ENCODE measurements at places on chromosomes 13 and 19.

GRCh38 chr19:55406091-55406825 lies 1.3 kb downstream of the UBE2S start:
- no peak for DNase-seq

GRCh38 chr13:24038405-24038804 lies 122.1 kb upstream of the SPATA13 start:
- DNase-seq = no peak

DNA sequence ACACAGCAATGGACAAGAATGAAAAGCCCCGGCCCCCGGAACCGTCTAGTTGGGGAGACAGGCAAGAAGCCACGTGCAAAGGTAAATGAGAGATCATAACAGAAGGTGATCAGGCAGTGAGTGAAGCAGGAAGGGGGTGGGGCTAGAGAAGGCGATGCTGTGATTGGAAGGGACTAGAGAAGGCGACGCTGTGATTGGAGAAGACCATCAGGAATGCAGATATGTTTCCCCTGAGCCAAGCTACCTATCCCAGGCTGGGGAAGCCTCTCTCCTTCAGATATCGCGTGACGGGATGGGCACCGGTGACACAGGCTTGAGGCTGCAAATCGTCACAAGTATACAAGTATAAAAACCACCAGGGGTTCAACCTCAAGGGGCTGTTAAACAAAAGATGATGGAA lies 21.8 kb downstream of the DCAF15 start:
- no peak for DNase-seq

- peak; percentile 90 for DNase-seq
These were observed 99.9 kb downstream of the GNG7 start for GRCh38 chr19:2602391-2603181.

DNA sequence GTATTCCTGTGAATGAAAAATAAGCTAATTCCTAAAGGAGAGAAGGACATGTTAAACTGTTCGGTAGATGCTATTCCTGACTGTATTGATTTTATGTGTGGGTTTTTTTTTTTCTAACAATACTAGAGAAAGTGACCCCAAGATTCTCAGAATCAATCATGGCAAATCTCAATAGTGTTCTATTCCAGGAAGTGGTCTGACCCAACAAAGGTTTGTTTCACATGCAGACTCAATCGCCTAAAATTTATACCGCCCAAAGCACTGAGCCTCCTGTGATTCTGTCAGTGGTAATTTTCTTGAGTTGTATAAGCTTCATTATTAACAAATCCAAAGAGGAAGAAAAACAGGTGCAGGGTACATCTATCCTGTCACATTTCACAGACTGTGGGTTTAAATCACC lies 293.7 kb downstream of the SUCLA2 start:
- DNase-seq = no peak

DNA sequence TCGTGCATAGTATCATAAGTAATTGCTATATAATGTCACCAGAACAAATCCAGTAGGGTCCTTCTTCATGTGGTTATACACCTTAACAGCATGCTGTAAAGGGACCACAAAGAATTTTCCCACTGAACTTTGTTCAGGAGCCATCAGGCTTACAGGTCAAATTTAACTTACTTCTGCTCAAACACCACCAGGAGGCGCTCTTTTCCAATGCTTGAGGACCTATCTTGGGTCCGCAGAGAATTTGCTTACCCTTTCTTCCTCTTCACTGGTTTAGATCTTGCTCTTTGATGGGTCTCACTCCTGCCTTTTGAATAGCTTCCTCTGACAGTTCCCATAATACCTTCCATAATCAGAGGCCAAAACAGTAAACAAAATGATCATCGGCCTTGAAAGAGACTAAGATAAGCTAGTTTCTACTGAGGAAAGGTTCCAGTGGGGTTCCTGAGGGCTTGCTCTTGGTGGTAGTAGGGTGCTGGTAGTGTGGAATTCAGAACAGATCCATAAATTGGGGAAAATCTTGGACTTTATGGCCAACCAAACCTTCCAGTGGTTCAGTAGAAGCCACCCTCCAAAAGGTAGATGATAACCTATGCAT lies 37.4 kb downstream of the SCGB2B2 start:
- peak; percentile 48 for DNase-seq

- peak; percentile 36 for DNase-seq
These were observed 106.0 kb upstream of the CSNK1A1L start for GRCh38 chr13:37211487-37211886.

- no peak for DNase-seq
These were observed 340.8 kb downstream of the KLF5 start for GRCh38 chr13:73399347-73400216.

- DNase-seq = no peak
These were observed 4.0 kb upstream of the MCF2L start for GRCh38 chr13:112964971-112965492.

GRCh38 chr13:112118451-112119064 lies 51.6 kb downstream of the SOX1 start:
- peak; percentile 7 for DNase-seq

DNA sequence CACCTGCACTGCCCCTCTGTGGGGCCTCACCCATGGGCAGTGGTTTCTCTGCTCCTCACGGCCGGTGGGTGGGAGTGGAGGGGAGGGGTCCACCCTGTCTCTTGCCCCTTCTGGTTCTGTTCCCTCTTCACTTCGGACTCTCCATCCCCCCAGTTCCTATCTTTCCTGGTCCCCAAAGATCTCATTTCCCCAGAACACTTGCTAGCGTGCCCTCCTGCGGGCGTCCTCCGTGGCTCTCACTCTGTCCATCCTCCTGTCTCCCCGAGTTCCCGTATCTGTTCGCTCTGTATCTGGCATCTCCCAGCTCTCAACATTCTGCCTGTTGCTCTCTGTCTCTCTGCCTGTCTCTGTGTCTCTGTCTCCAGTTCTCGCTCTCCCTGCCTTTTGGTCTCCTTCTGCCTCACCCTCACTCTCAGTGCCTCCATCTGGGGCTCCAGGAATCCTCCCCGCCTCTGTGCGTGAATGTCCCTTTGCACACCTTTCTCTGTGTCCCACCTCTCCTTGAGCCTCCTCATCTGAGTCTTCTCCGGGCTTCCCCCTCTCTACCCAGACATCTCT lies 363 bp downstream of the SPIB start:
- no peak for DNase-seq

GRCh38 chr19:55930996-55931515 lies 1.1 kb downstream of the NLRP13 start:
- DNase-seq = no peak

DNA sequence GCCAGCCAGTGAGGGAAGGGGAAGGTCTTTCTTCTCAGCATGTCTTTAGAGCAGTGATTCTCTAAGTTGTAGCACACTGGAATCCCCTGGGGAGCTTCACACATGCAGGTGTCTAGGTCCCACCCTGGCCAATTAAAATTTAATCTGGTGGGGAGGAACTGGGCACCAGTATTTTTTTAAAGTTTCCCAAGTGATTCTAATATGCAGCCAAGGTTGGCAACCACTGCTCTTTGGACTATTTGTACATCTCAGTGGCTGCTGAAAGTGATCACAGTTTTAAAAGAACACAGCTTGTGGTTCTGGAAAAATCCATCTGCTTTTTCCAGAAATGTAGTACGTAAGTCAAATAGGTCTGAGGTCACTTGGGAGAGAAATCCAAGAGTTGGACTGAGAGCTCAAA lies 10.7 kb upstream of the KATNAL1 start:
- DNase-seq = no peak

- peak; percentile 45 for DNase-seq
These were observed 727 bp downstream of the CNMD start for GRCh38 chr13:52738719-52739467.

DNA sequence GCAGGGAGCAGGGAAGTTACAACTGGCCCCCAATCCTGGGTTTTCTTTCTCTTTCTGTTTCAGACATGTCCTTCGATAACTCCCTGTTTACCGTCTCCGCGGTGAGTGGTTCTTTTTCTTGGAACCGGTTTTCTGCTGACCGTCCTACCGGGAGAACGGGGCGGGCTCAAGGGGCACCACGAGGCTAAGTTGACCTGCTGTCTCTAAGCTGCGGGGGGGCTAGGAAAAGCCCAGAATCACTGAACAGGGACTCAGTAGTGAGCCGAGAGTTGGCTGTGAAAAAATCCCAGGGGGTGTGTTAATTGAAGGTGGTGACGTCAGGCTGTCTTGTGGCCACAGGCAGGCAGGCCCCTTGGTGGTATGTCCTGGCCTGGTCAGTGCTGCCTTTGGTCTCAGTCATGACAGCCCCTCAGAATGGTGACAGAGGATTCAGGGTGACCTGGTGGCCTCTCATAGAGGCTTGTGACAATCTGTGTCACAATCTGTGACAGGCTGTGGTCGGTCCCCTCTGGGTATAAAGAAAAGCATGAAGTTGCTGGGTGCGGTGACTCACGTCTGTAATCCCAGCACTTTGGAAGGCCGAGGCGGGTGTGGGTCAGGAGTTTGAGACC lies 8.1 kb upstream of the CARM1 start:
- no peak for DNase-seq

GRCh38 chr13:113095146-113096051 lies 10.2 kb upstream of the F7 start:
- DNase-seq = no peak

- DNase-seq = no peak
These were observed 431 bp downstream of the FUT3 start for GRCh38 chr19:5850743-5851293.

DNA sequence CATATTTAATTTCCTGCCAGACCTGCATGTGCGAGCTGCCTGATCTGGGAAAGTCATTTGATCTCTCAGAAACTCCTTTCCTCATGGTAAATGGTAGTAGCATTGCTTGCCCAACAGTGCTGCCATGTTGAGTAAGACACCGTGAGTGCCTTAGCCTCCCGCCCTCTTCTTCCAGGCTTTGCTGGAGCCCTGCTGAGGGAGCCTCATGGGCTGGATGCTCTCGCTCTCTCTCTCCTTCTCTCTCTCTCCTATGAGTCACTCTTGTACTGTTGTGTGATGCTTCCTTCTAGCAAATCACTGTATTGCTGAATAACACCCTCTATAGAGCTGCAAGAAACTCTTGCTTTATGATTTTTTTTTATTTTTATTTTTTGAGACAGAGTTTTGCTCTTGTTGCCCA lies 365.5 kb downstream of the UQCRFS1 start:
- DNase-seq = peak; percentile 25

GRCh38 chr13:78383071-78383484 lies 220.3 kb downstream of the POU4F1 start:
- DNase-seq = no peak

GRCh38 chr13:53743906-53744305 lies 715.3 kb downstream of the OLFM4 start:
- no peak for DNase-seq

DNA sequence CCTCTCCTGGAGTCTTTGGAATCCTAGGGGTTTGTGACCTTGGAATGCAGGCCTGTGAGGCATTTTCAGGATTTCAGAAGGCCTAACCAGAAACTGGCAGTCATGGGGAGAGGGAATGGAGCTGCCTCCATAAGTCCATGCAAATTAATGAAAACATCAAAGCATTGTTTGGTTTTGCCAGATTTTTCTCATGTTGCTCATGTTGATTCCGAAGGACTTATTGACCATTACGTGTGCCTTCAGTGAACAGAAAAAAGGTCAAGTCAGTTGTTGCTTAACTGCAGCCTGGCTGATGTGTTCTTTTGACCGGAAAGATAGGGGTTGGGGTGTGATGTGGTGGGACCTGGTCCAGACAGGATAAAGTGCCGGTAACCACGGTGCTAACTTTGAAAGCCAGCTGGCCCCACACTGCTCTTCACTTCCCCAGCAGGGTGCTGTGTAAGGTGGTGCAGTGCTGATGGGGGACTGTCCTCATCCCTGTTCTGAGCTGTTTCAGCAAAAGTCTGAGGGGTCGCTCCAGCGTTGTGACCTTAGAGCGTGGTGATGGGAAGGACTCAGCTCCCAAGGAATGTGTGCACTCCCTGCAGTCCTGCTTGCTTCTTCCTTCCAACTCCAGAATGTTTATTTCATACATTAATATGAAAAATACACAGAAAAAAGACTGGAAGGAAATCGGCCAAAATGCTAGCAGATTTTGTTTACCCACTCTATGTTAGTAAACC lies 3.5 kb downstream of the RNF113B start:
- no peak for DNase-seq

GRCh38 chr19:8050274-8051096 lies 2.1 kb upstream of the CCL25 start:
- DNase-seq = peak; percentile 89

- no peak for DNase-seq
These were observed 320.6 kb downstream of the ITGBL1 start for GRCh38 chr13:101773062-101773461.

GRCh38 chr19:51637362-51637978 lies 7.3 kb upstream of the SIGLEC5 start:
- DNase-seq = no peak

DNA sequence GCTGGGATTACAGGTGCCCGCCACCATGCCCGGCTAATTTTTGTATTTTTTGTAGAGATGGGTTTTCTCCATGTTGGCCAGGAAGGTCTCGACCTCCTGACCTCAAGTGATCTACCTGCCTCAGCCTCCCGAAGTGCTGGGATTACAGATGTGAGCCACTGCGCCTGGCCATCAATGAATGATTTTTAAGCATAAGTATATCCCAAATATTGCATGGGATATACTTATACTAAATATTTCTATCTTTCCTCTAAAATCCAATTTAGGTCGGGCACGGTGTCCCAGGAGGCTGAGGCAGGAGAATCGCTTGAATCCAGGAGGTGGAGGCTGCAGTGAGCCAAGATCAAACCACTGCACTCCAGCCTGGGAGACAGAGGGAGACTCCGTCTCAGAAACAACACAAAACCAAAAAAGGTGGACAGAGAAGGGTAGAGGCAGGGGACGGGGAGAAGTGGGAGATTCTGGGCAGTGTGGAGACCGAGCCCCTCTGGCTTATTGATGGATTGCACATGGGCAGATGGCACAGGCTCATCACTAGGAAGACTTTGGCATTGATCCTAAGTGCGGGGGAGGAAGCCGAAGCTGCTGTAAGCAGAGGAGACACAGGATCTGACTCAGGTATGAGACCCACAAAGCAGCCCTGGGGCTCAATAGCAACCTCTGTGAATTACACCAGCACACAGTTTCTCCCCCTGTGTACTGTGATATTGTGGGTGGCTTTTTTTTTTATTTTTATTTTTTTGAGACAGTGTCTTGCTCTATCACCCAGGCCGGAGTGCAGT lies 13.5 kb downstream of the ARRDC5 start:
- no peak for DNase-seq

DNA sequence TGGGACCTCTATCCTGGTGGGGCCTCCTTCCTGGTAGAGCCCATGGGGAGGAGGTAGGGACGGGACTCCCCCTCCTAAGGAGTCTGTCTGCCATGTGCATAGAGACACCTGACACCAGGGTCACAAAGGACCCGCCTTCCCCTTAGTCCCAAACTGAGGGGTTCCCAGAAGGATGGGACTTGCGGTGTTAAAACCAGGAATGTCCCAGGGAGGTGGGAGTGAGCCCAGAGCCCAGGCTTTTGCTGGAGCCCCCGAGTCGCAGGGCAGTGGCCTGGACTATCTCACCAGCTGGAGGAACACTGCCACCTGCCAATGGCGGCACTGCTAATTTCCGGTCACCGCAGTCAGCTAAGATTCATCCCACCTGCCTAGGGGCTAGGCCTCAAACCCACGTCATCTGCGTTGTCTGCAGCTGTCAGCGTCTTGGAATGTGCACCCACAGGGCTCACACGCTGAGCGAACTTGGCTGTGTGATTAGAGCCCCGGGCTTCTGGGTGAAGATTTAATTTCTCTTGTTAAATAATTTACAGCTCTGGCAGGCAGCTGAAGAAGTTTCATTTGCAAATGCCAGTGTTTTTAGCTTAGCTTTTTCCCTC lies 31.9 kb upstream of the ATP11A start:
- DNase-seq = peak; percentile 68

GRCh38 chr19:980133-980998 lies 3.8 kb upstream of the WDR18 start:
- DNase-seq = no peak

- DNase-seq = no peak
These were observed 11.4 kb downstream of the VSTM2B start for GRCh38 chr19:29537181-29537580.

- no peak for DNase-seq
These were observed 45.5 kb downstream of the NOTCH3 start for GRCh38 chr19:15155296-15155695.
